Panc1 (cell line): ENCODE measurements at places on chromosomes 12 and 14. TPM values are rescaled to one million over a fixed set of nuclear protein-coding genes. Genes with fewer than 3 reads are reported as not detected.

DNA sequence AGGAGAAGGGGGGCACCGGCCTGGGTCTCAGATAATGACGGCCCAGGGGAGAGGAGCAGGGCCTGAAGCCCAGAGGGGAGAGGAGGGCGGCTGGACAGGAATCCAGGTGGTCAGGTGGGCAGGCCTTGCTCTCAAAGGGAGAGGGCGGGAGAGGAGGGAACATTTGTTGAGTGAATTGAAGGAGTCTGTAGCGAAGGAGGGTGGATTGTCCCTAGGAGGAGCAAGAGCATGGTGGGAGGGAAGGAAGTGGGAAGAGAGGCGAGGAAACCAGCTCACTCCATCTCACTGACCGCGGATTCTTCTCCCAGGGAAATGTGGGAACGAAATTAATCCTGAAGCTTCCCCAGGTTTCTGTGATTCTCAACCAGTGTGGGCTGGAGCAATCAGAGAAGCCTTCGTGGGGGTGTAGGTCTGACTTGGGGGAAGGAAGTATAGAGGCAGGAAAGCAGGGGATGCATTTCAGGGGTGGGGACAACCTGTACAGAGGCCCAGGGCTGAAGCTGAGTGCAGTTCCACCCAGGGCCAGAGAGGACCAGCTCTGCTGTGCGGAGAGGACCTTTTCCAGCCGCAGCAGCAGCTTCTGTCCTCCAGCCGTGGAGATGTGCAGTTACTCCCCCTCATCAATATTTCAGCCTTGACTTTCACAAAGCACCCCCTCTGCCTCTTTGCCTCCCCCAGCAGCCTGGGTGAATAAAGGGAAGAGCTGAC is 100.9 kb downstream of the CHST11 start:
- DNase-seq = no peak

TRIM9 gene
- total RNA-seq = 0.44 TPM

GCN1 gene
- total RNA-seq = 175 TPM

LRRK2 gene
- 0.13 TPM for total RNA-seq

DNA sequence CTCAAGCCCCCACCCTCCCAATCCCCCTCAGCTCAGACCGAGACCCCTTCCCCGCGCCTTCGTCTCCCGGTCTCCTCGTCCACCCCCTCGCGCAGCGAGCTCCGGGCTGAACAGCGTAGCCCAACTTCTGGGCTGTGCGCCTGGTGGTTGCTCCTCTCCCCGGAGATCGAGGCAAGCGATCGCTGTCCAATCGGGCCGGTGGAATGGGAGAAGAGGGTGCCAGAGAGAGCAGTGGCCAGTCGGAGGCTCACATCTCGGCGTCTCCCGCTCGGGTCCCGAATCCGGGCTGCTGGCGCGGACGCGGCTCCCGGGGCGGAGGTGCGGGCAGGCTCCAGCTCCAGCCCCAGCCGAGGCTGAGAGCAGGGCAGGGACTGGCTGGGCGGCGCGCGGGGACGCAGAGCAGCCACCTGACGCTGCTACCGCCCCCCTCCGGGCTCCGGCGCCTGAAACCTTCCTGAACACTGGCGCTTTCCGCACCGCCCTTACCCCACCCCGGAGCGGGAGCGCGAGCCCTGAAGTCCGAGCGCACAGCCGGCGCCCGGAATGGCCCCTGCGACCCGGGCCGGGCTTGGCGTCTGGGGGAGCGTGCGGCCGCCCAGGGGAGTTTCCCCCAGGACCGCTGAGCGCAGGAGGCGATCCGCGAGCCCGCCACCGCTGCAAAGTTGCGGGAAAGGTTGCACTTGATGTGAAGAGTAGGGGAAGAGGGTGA is 508 bp upstream of the KCNH5 start:
- DNase-seq = no peak

HAL gene
- 0.08 TPM for total RNA-seq

DNA sequence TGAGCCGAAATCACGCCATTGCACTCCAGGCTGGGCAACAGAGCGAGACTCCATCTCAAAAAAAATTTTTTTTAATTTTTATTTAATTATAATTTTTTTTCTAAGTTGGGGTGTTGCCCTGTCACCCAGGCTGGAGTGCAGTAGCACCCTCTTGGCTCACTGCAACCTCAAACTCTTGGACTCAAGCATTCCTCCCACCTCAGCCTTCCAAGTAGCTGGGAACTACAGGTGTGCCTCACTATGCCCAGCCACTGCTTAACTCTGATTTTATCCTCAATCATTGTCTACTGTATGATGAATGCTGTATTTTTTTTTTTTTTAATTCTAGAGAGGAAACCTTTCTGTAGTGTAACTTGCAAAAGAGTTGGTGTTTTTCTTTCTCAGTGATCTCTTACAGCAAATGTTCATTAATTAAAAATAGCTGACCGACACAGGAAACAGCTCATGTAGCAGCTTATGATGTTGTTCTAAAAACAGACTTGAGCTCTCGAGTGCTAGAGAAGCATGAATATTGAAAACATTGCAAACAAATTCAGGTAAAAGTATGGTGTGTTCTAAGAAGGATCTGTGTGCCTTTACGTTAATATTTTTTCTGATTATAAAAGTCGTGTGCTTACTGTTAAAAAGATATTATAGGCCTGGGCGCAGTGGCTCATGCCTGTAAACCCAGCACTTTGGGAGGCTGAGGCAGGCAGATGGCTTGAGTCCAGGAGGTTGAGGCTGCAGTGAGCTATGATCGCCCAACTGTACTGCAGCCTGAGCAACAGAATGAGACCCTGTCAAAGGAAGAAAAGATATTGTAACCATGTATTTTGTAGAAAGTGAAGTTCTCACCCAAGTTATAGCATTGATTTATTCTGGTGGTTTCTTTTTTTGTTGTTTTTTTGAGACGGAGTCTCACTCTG is 68.9 kb downstream of the FGD4 start:
- no peak for DNase-seq

DNA sequence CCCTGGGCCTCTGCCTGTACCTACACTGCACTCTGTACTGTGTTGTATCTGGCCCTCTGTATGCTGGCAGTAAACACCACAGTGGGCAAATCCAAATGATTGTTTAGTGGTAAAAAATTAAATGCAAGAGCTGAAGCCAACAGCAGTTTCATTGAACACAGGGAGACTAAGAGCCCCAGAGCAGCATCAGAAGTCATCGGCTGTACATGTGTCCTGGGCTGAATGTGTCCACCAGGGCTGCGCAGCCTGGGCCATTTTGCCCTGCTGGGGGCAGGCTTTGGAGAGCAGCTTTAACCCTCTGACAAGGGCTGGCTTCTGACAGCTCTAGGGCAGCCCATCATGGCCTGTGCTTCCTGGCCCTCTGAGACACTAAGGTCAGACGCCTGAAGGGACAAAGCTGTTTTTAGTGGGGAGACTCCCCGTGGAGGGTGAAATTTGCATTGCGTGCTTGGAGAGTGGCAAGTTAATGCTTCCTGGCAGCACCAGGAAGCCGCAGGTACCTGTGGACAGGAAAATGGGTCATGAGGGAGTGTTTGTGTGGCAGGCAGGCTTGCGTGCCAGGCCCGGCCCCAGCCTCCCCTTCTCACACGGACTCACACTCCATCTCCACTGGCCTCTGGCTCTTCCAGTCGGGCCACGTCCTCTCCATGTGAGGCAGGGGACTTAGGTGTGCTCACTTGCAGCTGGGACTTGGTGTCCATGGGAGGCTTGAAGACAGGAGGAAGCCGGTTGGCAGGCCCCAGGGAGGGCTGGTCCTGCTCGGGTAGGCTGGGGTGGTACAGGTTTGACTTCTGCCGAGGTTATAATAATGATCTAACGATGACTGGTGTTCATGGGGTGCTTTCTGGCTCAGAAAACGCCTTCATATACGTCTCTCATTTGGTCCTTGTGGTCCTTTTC is 150.1 kb downstream of the TSPAN9 start:
- no peak for DNase-seq

PTHLH gene
- total RNA-seq = 2.2 TPM

- no peak for DNase-seq
Measured at GRCh38 chr14:103519837-103520212, 2.8 kb downstream of the CKB start.

- DNase-seq = no peak
Measured at GRCh38 chr12:51246254-51246853, 7.7 kb downstream of the DAZAP2 start.

PHC1 gene
- total RNA-seq = 15.6 TPM

RTN1 gene
- total RNA-seq = 0.05 TPM

- DNase-seq = no peak
Measured at GRCh38 chr14:59292921-59293534, 104.6 kb downstream of the DAAM1 start.
